ENCODE measurements at places on chromosomes 6 and 20.

- DNase-seq, result no peak
These were observed 156.8 kb upstream of the KCNQ5 start for GRCh38 chr6:72464791-72465691.

DNA sequence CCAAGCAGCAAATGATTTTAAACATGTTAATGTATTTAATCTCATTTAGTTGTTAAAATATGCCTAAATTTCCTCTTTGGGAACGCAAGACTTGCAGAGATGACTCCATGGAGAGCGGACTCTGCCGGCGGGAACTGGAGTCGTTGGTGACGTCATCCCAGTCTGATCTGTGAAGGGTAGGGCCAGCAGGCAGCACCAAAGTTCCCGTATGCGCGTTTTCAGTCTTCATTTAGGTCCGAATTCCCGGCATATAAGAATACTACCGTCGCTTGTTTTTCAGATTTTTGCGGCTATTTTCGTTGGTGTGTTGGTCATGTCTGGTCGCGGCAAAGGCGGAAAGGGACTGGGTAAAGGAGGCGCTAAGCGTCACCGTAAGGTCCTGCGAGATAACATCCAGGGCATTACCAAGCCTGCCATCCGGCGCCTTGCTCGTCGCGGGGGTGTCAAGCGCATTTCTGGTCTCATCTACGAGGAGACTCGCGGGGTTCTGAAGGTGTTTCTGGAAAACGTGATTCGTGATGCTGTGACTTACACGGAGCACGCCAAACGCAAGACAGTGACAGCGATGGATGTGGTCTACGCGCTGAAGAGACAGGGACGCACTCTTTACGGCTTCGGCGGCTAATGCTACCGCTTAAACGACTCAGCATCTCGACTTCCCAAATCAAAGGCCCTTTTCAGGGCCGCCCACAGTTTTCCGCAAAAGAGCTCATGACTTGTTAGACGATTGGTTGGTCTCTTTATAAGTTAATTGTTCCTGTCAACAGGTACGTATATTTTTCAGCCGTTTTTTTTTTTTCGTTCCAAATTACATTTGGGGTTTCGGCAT lies 117.3 kb downstream of the HFE start:
- DNase-seq, result peak; percentile 54

- no peak for DNase-seq
These were observed 587 bp downstream of the PDSS2 start for GRCh38 chr6:107458672-107459282.

DNA sequence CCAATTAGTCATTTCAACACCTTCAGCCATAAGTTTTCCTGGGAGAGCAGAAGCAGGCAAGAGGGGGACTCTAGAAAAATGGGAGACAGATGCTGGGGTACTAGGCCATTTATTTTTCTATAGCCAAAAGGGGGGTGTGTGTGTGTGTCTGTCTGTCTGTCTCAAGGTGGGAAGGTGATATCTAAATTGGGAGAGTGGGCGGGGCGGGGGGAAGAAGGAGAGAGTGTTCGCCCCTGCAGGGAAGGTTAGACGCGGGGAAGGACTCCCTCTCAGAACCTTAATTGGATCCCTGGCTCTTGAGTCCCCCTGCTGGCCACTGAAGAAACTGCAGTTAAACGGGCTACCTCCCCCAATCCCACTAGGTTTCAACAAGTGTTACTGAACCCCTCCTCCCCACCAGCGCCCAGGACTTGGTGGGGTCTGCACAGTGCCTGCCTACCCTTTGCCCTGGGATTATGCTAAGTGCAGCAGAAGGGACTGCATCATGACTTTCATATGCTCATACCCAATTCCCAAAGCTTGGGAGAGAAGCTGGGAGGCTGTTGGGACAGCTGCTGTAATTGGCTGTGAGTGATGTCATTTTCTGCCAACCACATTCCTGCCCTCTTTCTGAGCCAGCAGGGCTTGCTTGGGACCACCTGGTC lies 45.8 kb downstream of the FOXP4 start:
- peak; percentile 64 for DNase-seq

DNA sequence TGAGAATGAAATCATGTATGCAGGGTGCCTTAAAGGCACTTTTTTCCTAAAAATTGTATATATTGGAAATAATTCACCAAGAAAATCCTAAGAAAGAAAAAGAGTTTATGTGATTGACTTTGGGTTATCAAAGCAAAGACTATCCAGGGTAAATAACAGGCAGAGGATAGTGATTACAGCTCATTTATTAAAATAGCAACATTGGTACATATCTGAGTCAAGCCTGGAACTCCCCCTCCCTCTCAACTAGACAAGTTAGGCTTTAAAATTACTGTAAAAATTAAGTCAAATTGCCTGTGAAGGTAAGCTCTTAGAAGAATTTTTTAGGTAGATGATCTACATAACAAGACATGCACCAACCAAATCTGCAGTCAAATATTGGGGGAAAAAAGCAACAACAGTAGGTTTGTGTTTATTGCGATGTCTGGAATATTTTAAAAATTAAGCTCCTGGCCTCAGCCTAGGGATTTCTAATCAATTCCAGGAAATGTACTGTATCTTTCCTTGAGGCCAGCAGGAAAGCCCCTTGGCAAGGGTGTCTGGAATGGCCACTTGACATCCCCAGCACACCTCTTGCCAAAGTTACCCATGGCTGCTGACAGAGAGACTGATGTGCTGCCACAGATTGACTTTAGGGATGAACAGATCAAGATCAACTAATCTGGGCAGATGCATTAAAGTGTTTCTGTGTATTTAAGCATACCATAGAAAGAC lies 31.2 kb upstream of the HBS1L start:
- no peak for DNase-seq

GRCh38 chr6:114010540-114010939 lies 39.6 kb upstream of the HDAC2 start:
- DNase-seq, result no peak

DNA sequence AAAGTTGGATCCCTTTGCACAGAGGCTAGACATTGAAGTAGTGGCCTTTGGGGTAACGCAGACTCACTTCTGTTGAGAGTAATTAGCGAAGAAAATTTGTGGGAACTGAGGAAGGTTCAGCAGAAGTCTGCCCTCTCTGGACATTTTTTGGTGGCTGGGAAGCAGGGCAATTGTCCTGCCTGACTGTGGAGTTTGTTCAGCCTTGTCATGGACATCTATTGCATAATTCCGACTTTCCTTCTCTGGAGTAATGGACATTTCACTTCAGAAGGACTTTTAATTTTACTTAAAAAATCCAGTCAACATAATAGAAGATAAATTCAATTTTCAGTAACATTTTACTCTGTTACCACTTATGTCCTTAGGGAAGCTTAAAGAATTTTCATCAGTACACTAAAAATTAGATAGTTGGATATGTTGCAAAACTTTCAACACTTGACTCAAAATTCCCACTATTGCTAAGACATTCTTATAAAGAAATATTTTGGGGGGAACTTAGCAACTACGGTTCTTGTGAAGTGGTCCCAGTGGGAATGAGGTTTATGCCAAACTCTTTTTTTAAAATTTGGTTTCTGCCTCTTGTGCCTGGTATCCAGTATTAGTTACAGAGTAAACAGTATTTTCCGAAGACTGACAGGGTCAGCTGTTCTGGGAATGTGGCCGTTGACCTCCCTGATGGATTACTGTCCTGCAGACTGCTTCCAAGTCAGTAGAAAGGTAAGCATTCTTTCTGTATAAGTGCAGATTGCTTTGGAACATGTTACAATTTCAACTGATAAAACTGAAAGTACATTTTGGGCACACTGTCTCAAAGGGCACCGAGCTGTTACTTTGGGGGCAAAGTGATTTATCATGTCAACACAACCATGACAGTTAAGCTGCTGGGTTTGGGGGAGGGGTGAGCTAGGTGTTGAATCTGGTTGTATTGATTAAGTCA lies 100.6 kb upstream of the MLIP start:
- DNase-seq, result no peak

- no peak for DNase-seq
These were observed 32.4 kb downstream of the PHACTR1 start for GRCh38 chr6:12748815-12749521.

GRCh38 chr6:148987982-148988381 lies 241.2 kb downstream of the UST start:
- DNase-seq, result no peak

- DNase-seq, result no peak
These were observed 185.5 kb upstream of the TNFAIP3 start for GRCh38 chr6:137681445-137682009.

- no peak for DNase-seq
These were observed 1.3 kb upstream of the NNAT start for GRCh38 chr20:37519508-37520418.

DNA sequence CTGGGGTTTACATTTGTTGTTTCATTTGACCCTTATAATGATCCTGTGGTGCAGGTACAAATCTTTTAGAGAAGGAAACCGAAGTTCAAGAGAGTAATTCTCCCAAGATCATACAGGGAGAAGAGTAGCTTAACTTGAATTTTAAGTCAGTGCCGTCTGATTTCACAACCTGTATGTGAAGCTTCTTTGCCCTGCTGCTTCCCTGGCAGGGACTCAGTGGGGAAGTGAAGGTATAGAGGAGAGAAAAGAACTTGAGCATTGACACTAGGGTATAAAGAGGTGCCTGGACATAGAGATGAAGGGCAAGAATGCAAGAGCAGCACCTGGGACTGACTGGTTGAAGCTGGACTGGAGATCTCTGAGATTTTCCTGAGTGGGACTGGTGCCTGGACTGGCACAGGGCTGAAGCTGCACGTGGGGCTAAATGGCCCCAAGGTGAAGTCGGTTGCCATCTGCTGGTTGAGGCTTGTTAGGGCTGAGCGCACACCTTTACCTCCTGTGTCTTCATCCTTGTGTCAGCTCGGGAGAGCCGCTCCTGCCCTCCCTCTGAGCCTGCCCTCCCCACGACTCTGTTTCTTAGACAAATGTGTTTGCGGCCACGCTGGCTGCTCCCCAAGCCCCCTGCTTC lies 41.8 kb downstream of the FARS2 start:
- no peak for DNase-seq

DNA sequence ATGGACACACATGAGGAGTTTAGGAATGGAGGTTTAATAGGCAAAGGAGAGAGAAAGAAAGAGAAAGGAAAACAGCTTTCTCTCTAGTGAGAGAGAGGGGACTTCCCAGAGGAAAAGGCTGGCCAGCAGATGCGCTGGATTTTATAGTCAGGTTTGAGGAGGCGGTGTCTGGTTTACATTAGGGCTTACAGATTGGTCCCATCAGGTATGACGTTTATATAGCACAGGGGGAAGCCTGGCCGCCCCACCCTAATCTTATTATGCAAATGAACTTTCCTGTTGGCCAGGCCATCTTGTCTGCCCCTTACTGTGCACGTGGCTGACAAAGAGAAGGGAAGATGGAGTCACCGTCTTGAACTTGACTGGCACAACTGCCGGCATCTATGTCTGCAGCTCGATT lies 86.6 kb upstream of the QKI start:
- no peak for DNase-seq

- DNase-seq, result no peak
These were observed 2.4 kb upstream of the PPP1R3G start for GRCh38 chr6:5082487-5083306.

DNA sequence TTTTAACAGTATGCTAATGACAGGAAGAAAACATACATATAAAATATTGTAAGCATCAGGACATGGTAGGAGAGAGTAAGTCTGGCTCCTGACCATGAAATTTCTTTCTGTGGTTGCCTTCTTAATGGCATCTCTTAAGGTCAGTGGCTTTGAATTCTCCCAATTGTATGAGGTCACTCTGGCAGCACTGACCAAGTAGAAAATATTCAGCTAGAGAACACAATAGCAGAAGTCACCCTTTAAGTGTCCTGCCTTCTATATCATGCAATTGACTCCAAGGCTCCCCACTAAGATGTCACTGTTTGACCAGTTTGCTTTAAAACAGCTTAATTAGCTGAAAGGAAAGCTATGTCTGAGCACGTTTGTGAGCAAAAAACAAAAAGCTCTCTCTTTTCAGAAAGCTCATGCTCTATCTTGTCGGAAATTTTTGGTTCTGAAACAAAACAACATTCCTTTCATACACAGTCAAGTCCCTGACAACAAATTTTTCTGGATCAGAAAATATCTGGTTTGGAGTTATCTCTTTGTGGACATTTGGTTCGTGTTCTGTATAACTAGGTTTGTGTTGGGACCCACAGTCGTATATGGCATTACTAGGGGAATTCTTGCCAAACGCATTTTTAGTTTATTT lies 120.9 kb upstream of the IFNGR1 start:
- no peak for DNase-seq

GRCh38 chr6:12941422-12941821 lies 224.9 kb downstream of the PHACTR1 start:
- DNase-seq, result no peak

GRCh38 chr6:126945150-126945685 lies 173.3 kb upstream of the RSPO3 start:
- no peak for DNase-seq

DNA sequence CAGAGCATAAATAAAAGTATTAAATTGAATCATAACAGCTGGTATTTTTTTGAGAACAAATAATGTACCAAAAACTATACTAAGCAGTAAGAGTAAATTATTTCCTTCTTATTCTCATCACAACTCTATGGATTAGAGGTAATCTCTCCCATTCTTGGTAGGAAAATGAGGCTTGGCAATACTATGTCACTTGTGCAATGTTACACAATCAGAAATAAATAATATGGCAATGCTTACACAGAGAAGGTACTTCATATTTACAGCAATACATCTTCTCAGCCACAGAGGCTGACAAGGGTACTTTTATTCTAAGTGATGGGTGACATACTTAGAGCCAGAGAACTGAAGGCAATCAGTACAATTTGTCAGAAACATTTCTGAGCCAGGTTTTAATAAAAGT lies 3.9 kb downstream of the DST start:
- DNase-seq, result no peak

- no peak for DNase-seq
These were observed 413.0 kb downstream of the PREX1 start for GRCh38 chr20:48414786-48415185.

DNA sequence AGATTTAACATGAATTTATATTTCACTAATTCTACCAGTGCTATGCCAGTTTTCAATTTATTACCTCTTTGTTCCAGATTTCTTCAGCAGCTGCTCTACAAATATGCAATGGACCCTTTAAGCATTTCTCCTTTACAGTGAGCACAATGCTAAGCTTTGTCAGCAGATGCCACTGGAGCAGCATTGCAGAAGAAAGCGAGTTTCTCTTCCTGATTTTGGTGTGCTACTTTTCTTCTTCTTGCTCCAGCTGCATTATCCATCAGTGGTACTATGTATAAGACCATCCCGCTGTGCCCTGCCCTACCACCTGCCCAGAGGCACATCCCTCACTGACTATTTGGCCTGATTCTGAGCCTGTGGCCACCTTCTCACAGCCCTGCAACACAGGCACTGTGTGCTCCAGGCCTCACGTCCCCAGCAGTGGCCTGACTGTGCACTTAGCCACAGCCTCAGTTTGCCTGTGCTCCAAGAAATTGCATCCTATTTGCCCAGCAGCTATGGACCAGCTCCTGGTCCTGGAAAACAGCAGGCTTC lies 84.1 kb downstream of the TNFAIP3 start:
- no peak for DNase-seq

GRCh38 chr20:25057234-25058050 lies 497 bp downstream of the ACSS1 start:
- peak; percentile 17 for DNase-seq

All from activated naive CD8-positive, alpha-beta T cell treated with anti-CD3 and anti-CD28 coated beads, Interleukin-2, amount 50 U/mL, for 16 hours (primary cell).